ENCODE measurements at places on chromosomes 5 and 9.

- DNase-seq, result no peak
Measured at GRCh38 chr5:143021595-143021994, 251.4 kb downstream of the ARHGAP26 start.

GRCh38 chr5:56817263-56818014 lies 2.1 kb downstream of the MAP3K1 start:
- no peak for DNase-seq

DNA sequence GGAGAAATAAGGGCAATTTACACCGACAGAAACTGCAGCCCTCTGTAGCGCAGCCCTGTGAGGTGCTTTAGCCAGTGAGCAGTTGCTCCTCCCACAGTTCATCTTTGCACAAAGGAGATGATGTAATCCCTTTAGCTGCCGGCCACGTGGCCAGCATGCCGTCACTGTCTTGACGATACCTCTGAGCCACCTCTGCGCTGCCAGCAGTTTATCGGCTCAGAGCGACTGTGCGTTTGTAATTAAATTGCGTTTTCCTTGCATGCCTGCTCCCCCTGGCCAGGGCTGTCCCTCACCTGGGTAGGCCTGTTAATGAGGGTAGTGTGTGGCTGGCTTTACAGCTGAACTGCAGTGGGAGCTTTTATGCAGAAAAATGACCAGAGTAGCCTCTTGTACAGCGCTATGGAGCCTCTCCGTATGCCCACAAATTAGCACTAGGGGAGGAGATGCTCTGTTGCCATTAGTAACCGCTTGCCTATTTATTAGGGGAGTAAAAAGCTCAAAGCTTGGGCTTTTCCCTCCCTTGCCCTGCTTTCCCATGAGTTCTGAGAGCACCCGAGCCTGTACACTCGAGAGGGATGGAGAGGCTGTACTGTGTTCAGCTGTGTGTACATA lies 107.0 kb downstream of the TRIO start:
- DNase-seq, result peak; percentile 97

GRCh38 chr5:172302047-172302710 lies 18.6 kb upstream of the UBTD2 start:
- no peak for DNase-seq

GRCh38 chr5:103345461-103345860 lies 86.9 kb downstream of the MACIR start:
- no peak for DNase-seq

- DNase-seq, result no peak
Measured at GRCh38 chr5:109454731-109455505, 45.1 kb upstream of the PJA2 start.

- no peak for DNase-seq
Measured at GRCh38 chr5:124685404-124685930, 61.0 kb downstream of the ZNF608 start.

DNA sequence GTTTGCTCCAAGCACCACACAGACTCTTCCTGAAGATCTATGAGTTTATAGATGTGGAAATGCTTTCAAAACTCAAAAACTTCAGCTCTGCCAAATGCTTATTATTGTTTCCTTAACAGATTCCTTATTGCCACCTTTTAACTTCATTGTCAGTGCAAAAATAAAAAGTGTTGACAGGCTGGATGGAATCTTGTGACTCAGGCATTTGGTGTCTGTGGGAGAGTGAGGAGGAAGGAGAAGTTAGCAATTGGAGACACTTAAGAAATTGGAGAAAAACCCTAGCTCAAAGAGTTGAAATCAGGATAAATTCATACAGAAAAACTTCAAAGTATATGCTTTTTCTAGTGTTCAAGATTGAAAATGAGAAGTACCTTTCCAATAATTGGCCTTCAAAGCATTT lies 140.6 kb upstream of the PUM3 start:
- DNase-seq, result no peak

DNA sequence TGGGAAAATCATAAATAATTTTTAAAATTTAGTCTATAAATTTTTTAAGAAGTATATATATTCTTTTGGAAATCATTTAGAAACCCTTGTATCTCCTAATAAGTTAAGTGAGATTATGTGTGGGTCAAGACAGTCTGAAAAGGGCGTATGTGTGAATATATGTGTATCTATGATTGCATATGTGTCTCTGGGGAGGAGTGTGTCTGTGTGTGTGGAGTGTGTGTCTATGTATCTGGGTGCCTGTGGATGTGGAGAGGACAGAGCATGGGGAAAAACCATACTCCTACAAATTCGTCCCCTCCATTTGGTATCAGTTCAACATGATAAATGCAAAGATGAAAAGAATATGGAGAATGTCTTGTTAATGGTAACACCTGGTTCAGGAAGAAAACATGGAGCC lies 342.0 kb upstream of the ACTBL2 start:
- DNase-seq, result no peak

GRCh38 chr5:128254789-128255188 lies 171.2 kb downstream of the SLC12A2 start:
- DNase-seq, result no peak

DNA sequence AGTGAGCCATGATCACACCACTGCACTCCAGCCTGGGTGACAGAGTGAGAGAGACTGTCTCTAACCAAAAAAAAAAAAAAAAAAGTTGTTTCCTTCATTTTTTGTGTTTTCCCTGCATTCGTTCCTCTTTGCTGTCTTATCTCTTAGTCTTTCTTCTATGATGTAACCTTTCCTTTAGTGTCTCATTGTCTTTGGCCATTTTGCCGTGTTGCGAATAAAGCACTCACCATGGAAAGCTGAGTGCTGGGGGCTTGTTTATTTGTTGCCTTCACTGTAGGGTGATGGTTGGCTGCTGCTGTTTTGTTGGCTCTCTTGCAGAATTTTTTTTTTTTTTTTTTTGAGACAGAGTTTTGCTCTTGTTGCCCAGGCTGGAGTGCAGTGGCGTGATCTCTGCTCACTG lies 7.7 kb downstream of the EHMT1 start:
- no peak for DNase-seq

DNA sequence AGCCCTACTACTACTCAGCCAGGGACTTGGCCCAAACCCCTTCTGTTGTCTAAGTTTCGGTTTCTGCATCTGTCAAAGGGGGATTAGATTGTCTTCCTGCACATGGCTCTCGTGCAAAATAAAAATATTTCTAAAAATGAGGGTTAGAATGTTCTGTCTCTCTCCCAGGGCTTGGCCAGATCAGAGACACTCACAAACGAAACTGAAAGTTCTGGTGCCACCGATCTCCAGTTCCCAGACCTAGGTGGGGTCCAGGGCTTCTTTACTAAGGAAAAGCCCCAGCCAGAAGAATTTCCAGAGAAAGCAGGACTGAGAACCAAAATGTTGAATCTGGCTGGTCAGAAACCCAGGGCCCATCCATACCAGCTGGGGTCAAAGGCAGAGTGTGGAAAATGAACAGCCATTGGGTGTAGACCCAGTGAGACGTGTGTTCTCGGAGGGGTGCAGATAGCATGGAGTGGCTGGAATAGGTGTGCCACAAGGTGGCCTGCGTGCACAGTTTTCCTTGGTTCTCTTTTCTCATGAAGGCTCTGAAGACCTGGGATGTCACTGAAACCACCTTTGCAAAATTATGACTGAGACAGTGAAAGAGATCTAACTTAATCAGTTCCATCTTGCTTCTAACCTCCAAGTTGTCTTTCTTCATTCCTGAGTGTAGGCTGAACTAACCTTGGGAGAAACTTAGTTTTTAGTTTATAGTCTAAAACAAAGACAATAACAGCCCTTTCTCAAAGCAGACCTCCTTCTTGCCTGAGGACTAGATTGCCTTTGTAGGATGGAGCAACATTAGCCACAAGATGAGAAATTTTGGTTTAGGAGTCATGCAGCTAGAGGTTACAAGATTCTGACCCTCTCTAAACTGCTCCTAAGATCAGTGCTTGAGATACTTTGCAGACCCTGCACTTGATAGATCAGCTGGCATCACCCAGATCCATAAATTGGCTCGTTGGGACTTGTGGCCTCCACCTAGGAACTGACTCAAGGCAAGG lies 2.3 kb upstream of the SLC23A1 start:
- peak; percentile 24 for DNase-seq

- no peak for DNase-seq
Measured at GRCh38 chr5:107673039-107673367, 2.3 kb upstream of the EFNA5 start.

- peak; percentile 66 for DNase-seq
Measured at GRCh38 chr9:132011896-132012295, 67.8 kb downstream of the MED27 start.

DNA sequence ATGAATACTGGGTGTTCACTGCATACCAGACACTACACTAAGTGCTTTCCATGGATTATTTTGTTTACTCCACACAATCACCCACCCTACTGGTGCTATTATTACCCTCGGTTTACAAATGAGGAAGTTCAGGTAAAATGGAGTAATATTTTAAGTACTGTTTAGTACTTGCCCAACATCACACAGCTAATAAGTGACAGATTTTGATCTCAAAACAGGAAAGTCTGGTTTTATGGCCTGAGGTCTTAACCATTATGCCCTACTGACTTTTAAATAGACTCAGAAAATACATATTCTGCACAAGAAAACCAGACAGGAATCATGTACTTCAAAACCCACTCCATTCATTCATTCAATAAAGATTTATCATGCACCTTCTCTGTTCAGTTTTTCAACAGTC lies 431.0 kb upstream of the TLE4 start:
- DNase-seq, result no peak

Data from G401 (cell line).